ENCODE measurements at places on chromosomes 3 and 15.

DNA sequence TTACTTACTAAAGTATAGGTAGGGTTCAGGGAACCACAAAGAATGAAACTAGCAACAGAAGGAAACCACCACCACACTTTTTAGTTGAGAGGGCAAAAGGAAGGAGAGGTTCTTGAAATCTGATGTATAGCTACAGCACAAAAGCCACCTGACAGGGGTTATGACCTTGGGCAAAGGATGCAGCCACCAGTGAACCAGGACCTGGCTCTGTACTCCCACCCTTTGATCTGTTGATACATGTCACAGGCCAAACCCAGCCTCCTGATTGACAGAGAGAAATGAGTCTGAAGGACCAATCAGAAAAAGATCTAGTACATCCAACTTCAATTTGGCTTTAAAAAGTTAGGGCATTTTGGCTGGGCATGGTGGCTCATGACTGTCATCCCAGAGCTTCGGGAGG lies 20.0 kb upstream of the BLM start:
- no peak for DNase-seq

DNA sequence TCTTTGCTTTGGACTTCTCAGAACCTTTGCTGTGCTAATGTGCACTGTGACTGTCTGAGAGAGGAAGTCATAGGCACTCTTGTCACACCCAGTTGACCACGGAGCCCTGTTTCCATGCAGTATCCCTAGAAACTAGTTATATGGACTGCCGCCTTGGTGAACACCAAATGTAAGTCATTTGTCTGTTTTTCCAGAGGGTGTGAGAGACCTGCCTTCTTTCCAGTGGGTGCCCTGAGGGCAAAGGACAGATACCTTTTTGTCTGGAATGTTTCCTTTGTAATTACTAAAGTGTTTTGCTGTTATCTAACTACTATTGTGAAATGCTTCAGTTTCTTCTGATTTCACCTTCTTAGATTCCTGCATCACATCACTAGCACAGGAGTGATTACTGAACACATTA lies 91.8 kb downstream of the LARS2 start:
- DNase-seq: no peak

DNA sequence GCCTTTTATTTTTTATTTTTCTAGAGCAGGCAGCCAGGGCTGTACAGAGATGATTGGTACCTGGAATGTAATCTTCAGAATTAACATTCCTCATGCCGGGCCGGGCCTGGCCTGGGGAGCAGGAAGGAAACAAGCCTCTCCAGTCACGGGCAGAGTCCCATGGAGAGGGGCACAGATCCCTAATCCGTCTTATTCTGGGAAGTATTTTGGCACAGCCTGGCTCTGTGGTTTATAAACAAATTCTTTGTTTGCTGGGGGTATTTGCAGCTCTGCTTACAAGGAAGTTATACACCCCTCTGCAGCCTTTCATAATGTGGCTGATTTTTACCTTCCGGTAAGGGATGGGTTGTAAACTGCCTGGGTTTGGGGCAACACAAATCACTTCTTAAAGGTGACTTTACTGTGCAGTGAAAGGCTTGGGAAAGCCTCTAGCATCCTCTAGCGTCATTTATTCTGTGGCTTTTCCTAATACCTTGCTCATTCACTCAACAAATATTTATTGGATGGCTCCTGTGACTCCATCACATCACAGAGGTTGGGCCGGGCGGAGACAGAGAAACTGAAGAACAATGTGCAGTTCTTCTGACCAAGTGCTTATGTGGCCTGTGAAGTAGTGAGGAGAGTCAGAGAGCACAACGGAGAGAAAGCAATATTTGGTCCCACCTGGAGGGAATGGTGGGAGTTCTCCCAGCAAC lies 2.7 kb downstream of the SLC6A20 start:
- DNase-seq: no peak

GRCh38 chr3:27861046-27862036 lies 139.2 kb upstream of the EOMES start:
- no peak for DNase-seq

- DNase-seq: no peak
These were observed 321.5 kb upstream of the ICE2 start for GRCh38 chr15:60800299-60801072.

GRCh38 chr3:46979958-46980497 lies 562 bp downstream of the NBEAL2 start:
- DNase-seq: no peak

DNA sequence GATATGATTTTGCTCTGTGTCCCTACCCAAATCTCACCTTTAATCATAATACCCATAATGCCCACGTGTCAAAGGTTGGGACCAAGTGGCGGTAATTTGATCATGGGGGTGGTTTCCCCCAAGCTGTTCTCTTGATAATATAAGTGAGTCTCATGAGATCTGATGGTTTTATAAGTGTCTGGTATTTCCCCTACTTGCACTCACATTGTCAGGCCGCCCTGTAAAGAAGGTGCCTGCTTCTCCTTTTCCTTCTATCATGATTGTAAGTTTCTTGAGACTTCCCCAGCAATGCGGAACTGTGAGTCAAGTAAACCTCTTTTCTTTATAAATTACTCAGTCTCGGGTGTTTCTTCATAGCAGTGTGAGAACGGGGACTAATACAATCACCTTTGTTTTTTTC lies 279.8 kb downstream of the ARPP21 start:
- no peak for DNase-seq

GRCh38 chr3:79724206-79724605 lies 43.6 kb downstream of the ROBO1 start:
- DNase-seq: no peak

DNA sequence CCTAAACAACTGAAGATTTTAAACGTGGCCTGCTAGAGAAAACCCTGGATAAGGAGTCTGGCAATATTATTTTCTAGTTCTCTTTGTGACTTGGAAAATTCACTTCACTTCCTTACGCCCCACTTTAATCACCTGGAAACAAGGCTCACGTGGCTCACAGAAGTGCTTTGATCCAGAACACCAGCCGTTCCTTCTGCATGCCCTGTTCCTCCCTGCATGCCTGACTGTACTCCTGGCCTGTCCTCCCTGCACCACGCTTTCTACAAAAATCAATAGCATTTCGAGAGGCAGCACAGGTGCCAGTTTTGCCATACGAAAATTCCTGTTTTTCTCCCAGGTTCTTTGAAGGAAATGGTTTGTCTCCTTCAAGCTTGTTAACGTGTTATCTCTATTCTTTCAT lies 474.2 kb upstream of the RGMA start:
- DNase-seq: no peak

DNA sequence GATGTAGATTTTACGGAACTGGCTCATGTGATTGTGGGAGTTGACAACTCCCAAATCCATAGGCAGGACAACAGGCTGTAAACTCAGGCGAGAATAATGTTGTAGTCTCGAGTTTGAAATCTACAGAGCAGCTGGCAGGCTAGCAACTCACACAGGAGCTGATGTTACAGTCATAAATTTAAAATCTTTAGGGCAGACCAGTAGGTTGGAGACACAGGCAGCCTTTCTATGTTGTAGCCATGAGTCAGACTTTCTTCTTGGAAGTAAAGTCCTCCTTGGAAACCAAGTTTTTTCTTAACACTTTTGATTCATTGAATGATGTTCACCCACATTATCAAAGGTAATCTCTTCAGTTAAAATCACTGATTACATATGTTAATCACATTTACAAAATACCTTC lies 89.1 kb upstream of the ALCAM start:
- no peak for DNase-seq

DNA sequence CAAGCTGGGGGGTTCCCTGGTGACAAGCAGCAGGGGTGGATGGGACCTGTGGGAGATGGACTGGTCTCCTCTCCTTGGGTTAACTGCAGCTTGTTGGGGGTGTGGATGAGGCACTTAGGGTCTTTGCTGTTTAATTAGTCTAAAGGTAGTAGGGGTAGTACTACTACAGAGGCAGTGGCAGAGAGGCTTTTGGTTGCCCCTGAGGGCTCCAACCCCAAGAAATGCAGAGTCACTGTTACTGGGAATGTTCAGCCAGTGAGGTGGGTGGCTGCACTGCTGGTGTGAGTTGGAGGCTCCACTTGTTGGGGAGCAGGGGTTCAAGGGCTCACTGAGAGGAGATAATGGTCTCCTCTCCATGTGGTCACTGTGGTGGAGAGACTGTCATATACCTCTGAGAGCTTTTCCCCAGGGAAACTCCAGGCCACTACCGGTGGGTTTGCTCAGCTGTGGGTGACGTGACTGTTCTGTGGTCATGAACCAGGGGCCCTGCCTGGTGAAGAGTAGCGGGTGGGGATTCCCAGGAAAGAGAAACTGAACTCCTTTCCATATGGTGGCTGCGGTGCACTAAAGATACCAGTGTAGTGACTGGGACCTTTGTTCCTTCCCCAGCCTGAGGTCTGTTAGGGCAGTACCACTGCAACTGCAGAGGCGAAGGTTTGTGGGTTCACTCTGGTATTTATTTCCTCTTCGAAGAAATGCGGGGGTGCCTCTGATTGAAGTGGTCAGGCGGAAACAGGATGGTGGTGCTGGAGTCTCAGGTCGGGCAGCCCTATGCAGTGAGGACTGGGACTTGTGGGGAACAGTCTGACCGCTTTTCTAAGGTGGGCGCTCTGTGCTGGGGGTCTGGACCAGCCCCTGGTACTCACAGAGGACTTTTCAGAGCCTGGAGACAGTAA lies 68.9 kb upstream of the TNFSF10 start:
- no peak for DNase-seq

DNA sequence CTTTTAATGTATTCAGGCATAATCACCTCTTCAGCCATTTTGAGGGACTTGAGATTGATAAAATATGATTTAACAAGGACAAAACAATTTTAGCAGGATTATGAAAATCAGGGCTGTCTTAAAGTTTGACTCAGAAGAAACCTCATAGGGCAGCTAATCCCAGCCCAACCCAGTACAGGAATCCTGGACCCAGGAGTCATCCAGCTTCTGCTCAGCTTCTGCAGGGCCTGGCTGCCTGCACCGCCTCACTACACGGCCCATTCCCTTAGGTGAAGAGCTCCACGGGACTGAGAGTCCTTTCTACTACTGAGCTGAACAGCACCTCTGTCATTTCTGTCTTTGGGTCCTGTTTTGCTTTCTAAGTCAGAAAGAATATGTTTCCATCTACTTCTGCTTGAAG lies 37.5 kb downstream of the ARHGAP31 start:
- no peak for DNase-seq

DNA sequence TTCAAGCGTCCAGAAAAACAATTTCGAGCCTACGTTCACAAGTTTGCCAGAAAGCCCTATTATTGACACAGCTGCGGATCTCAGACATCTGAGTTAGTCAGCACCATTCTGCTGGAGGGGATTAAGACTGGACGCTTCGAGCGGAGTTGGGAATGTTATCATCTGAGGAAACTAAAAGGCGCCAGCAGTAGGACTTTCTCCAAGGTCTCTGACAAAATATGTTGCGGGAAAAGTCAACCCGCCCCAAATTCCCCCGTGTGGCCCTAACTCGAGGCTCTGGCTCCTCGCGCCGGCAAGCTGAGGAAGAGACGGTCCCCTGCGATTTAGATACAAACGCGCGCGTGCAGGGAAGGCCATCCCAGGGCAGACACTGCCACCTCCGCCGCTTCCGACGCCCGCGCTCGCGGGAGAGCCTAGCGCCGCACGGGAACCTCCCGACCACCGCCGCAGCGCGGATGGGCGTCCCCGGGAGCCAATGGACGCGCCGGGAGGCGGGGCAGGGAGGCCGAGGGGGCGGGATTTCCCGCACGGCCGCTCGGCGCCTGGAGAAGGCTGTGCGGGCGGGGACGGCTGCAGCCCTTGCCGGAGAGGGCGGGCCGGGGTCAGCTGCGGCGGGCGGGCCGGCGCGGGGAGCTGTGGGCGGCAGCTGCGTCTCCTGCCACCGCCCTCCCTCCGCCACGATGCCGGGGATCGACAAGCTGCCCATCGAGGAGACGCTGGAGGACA lies at the start of gene APPL1:
APPL1 (plus strand) TSS at position 526 of the 726 bp plus-strand sequence; CDS start at position 681, 155 bp downstream.
- peak; percentile 87 for DNase-seq

- no peak for DNase-seq
These were observed 170.2 kb upstream of the IL12A start for GRCh38 chr3:159818399-159818798.

DNA sequence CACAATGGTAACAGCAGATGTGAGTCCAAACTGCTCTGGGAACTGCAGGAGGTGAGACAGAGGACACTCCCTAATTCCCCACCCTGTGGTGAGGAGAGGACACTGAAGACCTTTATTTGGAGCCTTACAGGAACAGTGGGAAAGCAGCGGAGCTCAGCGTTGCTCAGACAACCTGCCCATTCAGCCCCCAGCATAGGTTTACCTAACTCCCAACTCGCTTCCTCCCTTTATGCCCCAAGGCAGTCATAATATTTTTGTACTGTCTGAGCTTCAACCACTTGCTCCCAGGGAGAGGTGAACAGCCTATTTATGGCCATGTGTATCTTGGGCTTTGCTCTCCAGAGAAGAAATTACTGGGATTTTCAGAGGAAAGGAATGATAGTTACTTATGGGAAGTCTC lies 34.1 kb downstream of the SHC4 start:
- no peak for DNase-seq

DNA sequence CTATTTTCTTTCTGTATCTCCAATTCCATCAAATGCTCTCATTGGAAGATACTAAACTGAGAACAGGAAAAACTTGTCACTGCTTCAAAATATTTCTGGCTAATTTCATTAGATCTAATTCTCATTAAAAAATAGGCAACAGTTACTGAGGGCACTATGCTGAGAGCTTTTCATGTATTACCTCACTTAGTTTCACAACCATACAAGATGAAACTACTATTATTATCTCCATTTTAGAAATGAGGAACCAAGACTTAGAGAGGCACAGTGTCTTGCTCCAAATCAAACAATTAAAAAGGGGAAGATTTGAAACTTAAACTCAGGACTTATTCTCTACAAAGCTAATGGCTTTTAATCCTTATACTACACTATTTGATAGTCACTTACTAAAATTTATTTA lies 7.2 kb upstream of the OTOL1 start:
- DNase-seq: no peak

GRCh38 chr15:74300057-74300795 lies 64.1 kb downstream of the CCDC33 start:
- DNase-seq: no peak

DNA sequence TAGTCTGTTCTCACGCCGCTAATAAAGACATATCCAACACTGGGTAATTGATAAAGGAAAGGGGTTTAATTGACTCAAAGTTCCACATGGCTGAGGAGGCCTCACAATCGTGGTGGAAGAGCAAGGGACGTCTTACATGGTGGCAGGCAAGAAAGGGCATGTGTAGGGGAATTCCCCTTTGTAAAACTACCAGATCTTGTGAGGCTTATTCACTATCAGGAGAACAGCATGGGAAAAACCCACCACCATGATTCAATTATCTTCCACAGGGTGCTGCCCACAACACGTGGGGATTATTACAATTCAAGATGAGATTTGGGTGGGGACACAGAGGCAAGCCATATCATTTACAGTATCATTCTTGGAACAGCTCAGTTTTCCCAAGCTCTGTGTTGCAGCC lies 268.0 kb downstream of the SUCLG2 start:
- DNase-seq: no peak

GRCh38 chr3:192155194-192155593 lies 572.1 kb downstream of the FGF12 start:
- DNase-seq: no peak

GRCh38 chr3:12590096-12590495 lies 33.2 kb downstream of the MKRN2 start:
- DNase-seq: no peak

GRCh38 chr3:26004172-26004571 lies 214.3 kb downstream of the OXSM start:
- DNase-seq: no peak
